NK-92 treated with Interleukin-12 subunit alpha and Interleukin-12 subunit beta, amount 100 ng/mL, for 24 hours (cell line): ENCODE measurements at places on chromosomes 11 and 22.

GRCh38 chr11:285021-285893, 3.7 kb upstream of the PGGHG start:
- no peak for DNase-seq

DNA sequence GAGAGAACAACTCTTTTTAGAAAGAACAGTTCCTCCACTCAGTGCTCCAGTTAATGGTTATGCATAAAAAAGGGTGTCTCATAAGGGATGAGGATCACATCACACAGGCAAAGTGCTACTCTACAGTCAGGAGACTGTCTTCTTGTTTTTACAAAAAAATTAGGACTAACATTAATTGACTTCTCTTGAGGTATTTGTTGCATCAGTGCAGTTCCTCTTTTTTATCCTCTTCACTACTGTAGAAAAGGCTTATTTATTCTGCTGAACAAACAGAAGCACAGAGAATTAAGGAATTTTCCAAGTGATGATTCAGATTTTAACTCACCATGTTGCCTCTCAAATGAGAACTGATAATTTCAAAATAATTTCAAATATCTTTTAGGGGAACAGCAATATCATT, 1.9 kb downstream of the MMP8 start:
- DNase-seq = no peak

DNA sequence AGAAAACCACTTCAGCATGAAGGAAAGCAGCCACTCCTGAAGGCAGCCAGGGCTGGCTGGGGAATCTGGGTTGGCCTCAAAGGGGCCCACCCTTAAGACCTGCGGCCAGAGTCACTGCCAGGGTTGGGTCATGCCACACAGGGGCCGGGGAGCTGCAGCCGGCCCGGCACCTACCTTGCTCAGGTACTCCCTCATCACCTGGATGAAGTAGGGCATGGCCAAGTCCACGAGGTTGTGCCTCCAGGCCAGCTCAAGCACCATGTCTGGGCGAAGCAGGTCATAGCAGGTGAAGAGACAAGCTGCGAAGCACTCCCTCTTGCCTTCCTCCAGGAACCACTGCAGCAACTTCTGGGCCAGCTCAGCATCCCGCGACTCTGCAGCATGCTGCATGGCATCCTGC, 4.7 kb upstream of the SLC25A1 start:
- no peak for DNase-seq

- DNase-seq = no peak
Observed at GRCh38 chr11:48041877-48042695, 61.7 kb downstream of the PTPRJ start.

DNA sequence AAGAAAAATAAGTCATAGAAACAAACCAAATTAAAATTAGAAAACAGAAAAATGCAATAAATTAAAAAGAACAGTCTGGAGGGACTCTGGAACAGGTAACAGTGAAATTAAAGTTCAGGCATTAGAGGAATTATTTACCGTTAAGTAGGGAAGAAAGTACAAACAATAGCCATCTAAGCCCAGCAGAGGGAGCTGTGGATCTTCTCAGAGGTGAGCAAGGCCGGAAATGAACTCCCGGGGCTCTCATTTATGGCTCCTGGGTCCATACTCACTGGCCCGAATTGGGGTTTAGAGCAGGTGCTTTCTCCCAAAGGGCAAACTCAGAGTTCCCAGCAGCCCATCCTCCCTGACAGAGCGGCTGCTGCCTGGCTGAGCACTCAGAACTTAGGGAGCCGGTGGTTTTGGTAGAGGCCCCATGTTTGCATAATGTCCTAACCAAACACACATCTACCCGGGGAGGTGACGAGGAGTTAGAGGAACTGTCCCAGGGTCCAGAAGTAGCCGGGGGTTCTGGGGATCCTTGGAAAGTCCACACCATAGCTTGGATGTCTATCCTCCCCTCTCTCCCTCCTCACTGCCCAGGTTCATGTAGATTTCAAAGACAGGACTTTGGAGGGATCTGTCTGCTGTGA, 87.8 kb upstream of the VPREB1 start:
- DNase-seq = peak; percentile 20

DNA sequence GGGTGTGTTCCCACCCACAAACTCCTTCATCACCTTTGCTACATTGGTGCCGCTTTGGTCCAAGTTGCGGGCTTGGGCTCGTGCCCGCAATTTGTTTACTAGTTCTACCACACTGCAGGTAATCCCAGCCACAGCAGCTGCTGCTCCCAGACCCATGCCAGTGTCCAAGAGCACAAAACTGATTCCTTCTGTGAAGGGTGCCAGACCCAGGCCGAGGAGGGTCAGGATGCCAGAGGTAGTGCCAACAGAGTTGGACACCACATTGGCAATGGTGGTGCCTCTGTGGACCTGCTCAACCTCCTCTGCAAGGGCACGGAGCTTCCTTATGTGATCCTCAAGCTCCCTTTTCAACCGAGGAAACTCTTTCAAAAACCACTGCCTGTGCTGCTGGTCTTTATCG, 11.5 kb downstream of the APOL2 start:
- DNase-seq = no peak

DNA sequence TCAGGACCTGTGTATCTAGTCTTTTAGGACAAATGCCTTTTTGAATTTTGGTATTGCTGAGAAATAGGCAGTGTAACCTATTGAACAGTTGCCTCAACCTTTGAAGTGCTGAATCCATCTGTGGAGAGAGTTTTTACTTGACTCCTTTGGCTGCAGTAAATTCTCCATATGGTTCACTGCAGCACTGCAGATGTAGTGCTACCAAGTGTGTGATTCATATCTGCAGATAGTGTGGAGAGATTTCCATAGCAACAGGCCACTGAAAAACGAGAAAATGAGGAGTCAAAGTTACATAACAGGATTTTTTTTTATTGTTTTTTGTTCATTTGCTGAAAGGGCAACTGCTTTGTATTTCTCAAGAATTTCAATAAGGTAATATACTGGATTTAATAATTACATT, 356.1 kb downstream of the RAB38 start:
- no peak for DNase-seq

DNA sequence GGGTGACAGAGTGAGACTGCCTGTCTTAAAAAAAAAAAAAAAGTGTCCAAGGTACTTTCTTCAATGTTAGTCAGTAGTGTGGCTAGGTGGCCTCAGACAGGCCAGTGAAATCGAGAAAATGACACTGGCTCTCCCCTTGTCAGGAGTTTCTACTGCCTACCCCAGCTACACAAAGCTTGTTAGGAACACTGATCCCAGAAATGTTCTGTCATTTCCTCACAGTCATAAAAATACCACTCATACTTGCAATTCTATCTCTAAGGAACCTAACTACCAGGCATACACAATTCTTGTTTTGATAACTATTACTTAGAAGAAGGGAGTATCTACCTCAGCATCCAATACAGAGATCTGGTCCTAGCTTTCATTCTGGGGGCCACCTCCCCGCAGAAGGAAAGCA, 31.3 kb downstream of the ATP6V1E1 start:
- DNase-seq = no peak

GRCh38 chr11:19660076-19660475, 52.6 kb upstream of the NAV2 start:
- DNase-seq = peak; percentile 30

GRCh38 chr11:54558407-54558806, 45.4 kb downstream of the OR4C46 start:
- DNase-seq = no peak

DNA sequence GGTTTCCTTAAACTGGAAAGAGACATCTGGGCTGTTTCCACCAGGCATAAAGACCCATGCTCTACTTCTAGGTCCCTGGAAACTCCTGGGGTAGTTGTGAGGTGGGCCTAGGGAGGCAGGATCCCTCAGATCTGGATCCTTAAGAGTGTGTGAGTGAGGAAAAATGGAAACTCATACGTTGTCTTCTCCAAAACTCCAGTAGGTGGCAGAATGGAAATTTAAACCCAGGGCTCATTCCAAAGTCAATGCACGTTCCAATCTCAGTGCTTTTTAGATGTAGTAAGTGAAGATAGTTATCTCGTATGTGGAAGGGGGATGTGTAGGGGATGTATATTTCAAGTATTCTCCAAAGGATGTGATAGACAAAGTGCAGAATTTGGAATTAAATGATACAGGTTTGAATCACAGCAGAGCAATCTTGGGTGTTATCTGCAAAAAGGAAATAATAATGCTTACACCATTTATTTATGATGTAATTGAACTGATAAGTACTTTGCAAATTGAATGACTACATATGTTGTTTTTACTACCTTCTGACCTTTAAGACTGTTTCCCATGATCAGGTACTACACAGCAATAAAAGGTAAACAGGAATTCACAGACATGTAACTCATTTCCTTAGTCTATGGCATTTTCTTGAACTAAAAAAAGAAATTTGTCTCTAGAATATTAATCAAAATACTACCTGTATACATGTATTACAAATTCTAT, 13.1 kb upstream of the MMP1 start:
- no peak for DNase-seq

GRCh38 chr11:77592727-77593126, 3.0 kb downstream of the AQP11 start:
- no peak for DNase-seq

DNA sequence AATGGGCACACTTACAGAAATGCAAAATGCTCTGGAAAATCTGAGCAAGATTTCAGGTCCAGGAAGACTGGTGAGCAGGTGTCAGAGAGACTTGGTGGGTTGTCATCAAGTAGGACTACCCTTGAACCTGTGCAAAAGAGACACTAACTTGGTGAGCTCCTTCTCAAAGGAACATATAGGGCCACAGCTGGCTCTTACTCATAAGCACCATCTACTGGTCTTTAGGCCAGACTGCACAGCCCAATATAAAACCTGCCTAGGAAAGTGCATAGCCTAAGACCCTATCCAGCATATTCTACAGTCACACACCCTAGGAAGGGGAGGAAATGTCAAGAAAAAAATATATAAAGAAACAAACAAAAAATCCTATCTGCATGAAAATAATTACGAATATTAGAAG, 18.2 kb upstream of the OR10W1 start:
- DNase-seq = no peak

DNA sequence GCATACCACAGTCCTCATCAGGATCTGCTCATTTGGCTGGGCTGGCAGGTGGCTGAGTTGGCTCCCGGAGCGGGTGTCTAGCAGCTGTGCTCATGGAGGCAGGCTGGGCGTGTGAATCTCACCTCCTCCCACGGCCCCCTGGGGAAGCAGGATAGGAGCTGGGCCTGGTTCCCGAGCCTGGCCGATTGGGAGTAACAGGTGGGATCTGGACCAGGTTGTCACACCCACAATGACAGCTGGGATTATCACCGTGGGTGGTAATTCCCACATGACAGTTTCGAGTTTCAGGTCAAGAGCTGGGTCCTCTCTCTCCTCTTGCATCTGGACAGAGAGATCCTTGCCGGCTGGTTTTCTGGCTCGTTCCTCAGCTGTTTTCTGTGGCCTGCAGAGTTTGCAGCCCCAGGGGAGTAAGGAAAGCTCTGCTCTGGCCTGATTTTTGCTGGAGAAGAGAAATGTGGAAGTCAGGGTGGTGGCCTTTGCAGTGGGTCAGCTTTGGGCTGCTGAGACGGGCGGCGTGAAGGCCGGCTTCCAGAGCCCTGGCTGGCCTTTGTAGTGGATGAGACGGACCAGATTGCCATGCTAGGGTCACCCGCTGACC, 57.0 kb downstream of the BCR start:
- no peak for DNase-seq

DNA sequence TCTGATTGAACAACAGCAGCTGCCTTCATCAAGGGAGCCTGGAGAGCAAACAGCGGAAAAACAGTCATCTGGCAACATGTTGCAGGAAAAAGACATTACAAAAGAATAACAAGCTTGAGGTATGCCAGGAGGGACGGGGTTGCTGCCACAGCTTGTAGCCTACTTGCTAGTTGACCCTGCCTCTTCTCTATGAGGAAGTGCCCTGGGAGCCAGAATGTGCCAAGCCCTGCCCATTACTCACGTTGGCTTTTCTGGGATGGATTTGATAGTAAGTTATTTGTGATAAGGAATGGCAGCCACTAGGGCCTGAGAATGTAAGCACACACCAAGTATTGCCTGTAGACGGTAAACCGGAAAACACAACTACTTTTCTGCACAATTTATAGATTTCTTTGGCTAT, 113.5 kb upstream of the KIRREL3 start:
- DNase-seq = no peak

- no peak for DNase-seq
Observed at GRCh38 chr11:134630861-134631260, 218.8 kb upstream of the B3GAT1 start.

- DNase-seq = no peak
Observed at GRCh38 chr11:48033918-48034341, 53.6 kb downstream of the PTPRJ start.

DNA sequence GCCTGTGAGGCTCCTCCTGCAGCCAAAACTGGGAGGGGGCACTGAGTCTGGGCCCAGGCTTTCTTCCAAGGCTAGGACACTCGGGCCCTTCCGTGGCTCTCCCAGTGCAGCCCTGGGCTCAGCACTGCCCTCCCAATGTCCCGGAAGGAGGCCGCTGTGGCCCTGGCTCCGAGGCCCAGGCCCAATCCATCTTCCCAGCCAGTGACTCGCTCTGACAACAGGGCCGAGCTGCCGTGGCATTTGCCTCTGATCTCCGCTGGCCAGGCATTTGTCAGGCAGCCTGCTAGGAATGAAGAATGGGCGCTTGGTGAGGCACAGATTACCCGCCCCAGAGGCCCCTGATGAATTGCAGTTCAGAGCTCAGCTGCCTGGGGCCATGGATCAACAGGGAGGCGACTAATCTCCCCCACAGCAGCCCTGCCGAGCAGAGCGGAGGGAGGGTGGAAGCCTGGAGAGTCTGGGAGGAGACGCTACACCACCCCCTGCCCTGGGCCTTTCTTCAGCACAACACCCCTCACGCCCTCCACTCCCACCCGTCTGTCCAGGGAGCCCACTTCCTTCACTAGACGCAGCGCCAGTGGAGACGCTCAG, 8.3 kb downstream of the FXYD2 start:
- DNase-seq = no peak

GRCh38 chr11:76243193-76243956, 37.1 kb upstream of the WNT11 start:
- no peak for DNase-seq

DNA sequence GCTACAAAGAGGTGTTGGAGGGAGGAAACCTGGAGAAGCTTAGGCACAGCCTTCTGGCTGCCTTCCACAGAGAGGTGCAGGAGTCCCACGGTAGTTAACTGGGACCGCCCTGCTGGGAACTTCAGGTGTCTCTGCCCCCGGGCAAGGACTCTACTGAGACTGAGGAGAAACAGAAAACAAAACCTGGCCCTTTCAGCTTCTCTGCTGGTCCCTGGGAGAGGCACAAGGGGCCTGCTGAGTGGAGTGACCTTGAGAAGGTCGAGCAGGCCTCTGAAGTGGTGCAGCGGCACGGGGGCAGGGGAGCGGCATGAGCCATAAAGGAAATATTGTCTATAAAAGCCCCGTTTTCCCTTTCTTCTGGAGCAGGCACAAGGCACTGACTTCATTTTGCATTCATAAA, 38.9 kb downstream of the NTM start:
- DNase-seq = no peak
